ENCODE measurements at places on chromosomes 5 and 9.

- DNase-seq: no peak
These were observed 64.6 kb upstream of the PLPP1 start for GRCh38 chr5:55599148-55600050.

GRCh38 chr5:123785162-123786071 is 273.4 kb downstream of the CSNK1G3 start:
- DNase-seq: peak; percentile 91

DNA sequence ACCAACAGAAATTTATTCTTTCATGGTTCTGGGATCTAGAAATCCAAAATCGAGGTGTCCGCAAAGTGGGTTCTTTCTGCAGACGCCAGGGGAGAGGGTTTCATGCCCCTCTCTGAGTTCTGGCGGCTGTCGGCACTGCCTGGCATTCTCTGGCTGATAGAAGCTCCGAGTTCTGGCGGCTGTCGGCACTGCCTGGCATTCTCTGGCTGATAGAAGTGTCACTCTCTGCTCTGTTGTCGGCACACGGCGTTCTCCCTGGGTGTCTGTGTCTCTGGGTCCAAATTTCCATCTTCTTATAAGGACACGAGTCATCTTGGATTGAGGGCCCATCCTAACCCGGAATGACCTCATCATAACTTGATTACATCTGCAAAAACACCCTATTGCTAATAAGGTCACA is 7.6 kb downstream of the GFI1B start:
- DNase-seq: no peak

- DNase-seq: no peak
These were observed 82.1 kb downstream of the CYFIP2 start for GRCh38 chr5:157348049-157348400.

GRCh38 chr5:107428303-107428813 is 242.4 kb downstream of the EFNA5 start:
- DNase-seq: no peak

- DNase-seq: no peak
These were observed 171.0 kb upstream of the OTULINL start for GRCh38 chr5:14410394-14411201.

DNA sequence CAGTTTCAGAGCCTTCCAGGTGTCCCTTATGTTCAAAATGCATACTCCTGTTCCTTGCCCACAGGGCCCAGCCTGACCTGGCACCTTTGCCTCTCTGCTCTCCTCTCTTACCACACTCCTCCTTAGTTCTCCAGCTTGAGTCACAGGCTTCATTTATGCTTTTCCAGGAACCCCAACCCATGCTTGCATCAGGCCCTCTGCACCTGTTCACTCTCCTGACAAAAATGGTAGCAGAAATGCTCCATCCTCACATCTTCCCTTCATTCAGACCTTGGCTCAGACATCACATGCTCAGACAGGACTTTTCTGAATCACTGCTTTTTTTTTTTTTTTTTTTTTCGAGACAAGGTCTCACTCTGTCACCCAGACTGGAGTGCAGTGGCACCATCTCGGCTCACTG is 15.1 kb upstream of the RNF145 start:
- DNase-seq: no peak

DNA sequence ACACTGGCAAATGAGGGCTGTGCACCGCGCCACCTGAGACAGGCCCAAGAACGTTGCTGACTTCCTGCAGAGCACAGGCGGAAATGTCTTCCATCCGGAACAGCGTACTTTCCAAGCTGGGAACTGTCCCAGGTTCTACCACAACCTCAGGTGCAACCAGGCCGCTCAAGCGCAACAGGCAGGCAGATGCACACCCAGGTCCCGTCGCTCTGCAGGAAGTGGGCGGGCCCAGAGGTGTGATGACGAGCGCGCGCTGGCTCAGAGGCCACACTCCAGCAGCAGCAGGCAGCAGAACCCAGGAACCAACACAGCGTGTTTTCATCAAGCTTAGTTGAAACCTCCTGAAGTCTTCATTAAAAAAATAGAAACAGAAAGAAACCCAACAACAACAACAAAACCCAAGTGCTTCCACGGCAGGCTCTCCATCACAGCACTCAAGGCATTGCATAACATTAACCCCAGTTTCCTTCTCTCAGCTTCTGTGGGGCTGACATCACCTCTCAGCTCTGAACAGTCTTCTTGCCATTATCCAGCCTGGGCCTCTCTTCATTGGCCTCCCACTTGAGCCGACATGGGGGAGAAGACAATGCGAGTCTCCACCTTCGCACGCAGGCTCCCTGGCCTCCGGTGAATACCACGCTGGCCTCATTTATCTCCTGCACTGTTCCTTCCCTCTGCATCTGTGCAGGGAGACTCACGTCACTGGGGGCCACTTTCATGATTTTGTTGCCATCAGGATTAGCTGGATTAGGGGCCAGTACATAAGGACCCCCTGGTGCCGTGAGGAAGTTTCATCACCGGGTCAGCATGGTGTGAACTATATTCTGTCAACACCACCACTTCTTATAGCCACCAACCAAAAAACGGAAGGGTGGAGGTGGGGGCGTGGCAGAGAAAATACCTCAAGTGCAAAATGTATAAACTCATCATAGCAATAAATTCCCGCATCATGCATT is 22.1 kb downstream of the PTCH1 start:
- DNase-seq: peak; percentile 25

DNA sequence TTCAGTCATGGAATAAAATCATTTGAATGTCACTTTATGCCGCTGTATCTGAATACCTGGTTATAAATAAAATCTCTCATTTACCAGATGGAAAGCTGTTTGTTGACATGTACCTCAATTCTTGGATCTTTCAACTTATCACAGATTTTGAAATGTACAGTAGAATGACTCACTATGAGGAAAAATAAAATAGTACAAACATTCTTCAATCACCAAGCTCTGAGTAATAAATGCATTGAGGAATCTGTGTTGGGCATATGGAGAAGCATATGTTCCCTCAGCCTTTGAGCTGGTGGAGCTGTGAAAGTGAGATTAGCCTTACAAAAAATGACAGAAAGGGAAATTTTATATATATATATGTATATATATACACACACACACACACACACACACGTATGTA is 175.4 kb downstream of the KIAA0825 start:
- DNase-seq: peak; percentile 7

- DNase-seq: peak; percentile 26
These were observed 180.2 kb downstream of the ALDH1A1 start for GRCh38 chr9:72772661-72773060.

DNA sequence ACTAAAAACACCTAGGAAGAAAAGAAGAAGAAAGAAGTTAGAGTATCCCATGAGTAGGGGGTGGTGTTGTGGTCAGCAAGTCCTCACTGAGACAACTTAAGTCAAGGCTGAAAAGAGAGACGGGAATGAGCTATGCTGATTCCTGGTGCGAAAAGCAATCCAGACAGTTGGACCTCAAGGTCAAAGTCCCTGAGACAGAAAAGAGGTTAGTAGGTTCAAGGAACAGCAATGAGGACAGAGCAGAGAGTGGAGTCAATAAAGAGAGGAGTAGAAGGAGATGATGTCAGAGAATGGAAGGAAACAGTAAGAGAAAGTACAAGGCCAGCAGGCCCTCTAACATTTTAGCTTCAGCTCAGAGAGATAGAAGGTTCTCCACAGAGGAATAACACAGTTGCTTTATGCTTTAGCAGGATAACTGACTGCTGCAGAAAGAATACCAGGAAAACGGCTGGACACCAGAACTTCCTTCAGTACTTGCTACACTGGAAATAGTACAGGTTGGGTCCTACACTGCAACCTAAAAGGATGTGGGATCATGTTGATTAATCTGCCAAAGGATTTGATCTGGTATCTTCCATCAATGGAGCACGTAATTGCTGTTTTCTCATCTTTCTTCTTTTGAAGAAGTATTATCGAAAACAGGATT is 43.6 kb downstream of the GNAQ start:
- no peak for DNase-seq

- no peak for DNase-seq
These were observed 238.9 kb downstream of the NR3C1 start for GRCh38 chr5:143164557-143164956.

DNA sequence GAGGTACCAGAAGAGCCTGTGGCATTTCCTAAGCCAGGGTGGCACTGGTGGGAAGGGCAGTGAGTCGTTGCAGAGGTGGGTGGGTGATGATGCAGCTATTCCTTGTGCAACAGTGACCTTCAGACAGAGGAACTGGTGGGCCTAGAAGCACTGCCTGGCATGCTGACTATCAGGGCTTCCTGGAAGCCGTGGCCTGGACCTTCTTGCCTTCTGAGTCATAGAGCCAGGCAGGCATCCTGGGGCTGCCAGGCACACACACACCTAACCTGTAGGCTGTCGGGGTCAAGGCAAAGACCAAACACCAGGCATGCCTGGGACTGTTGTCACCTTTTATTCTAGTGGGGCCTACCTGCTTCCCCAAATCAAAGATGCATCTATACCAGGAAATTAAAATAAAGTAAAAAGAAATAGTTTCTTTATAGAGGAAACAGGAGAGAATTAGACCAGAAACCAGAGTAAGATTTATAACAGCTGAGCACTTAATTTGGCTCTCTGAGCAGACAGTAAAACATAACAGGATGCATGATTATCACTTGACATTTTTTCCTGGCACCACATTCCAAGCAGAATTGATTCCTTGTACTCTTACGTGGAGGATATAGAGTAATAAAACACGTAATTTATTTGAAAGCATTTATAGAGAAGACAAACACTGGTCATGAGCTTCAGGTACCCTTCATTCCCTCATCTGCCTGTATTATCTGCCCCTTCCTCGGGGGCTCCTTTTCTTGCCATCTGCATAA is 25.1 kb downstream of the NANS start:
- DNase-seq: no peak

- no peak for DNase-seq
These were observed 45.0 kb upstream of the ACO1 start for GRCh38 chr9:32339424-32339823.

- DNase-seq: no peak
These were observed 82.2 kb downstream of the TRIO start for GRCh38 chr5:14225173-14225834.

GRCh38 chr9:108182950-108183381 is 672.8 kb downstream of the ACTL7B start:
- DNase-seq: peak; percentile 73

DNA sequence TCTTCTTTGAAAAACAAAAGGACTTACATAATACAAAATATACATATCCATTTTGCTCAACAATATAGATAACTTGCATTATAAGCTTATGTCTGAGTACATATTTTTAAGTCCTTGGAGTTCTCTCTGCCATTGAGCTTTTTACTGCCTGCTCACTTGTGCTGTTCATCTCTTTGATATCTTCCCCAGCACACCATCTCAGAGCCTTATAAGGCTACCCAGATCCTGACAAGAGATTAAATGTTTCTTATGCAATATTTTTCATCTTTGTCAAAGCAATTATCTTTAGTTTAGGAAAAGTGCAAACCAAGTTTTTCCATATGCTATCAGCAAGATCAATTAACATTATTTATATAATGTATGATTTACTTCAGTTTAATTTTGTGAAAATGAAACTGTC is 60.7 kb upstream of the ITGA1 start:
- no peak for DNase-seq

GRCh38 chr5:152349683-152350526 is 55.2 kb downstream of the NMUR2 start:
- peak; percentile 16 for DNase-seq

DNA sequence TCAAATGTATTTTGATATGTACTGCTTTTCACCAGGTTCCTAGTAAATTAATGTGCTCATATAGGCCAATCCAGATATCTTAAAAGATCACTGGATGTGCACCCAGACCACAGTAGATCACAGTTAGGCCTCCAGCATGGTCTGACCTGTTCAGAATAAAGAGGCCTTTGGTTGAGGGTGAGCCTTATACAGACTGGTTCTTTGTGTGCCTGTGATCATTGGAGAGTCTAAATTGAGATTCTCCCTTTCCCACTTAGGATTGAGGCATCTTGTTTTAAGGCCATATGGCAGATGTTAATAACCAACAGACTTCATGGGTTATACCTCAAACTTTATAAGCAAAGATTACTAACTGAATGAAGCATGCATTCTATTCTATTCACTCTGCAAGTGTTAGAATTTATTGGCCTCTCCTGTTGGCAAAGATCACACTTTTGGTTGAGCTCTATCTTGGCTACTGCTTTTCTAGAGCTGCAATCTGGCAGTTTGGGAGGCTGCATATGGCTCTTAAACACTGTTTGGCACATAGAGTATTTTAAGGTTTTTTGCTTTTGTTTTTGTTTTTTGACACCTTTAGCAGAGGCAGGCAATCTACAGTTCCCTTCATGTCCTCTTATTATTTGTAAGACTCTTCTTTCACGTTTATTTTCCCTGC is 8.5 kb downstream of the CHSY3 start:
- no peak for DNase-seq

DNA sequence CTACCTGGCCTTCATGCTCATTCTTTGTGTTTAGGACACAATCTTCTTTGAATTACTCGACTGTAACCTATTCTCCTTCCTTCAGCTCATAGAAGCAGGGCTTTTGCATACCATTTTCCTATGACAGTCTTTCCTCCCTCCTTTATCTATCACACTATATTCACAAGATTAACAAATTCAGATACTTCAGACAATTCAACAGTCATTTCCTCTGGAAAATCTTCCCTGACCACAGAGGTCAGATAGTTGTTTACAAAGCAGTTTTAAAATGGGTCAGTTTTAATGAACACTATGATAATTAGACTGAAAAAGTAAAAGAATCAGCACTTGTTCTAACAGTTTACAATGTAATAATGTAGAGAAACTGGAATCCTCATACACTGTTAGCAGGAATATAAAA is 4.3 kb downstream of the CAAP1 start:
- no peak for DNase-seq

- DNase-seq: no peak
These were observed 24.4 kb upstream of the SMAD5 start for GRCh38 chr5:136108180-136108611.

GRCh38 chr9:134265078-134265477 is 61.2 kb upstream of the RXRA start:
- DNase-seq: no peak

DNA sequence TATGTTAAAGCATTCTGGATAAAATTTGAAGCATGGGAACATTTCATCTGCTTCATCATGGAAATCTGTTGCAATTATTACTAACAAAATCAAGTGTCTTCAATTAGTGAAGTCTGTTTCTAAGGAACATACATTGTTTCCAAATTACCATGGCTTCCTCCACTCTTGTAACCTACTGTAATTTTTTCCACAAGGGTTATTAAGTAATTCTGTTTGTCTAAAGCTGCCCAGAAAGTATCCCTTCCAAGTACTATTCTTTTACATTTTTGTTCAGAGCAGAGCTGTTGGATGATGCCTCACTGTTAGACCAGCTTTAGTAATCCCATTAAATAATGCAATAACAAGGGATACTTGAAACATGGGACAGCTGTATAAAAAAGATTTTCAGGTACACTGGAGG is 483.5 kb upstream of the CD180 start:
- DNase-seq: no peak

Data from fibroblast of skin of back (primary cell).